ENCODE measurements at places on chromosomes 5 and 9. TPM values are rescaled to one million over a fixed set of nuclear protein-coding genes. Genes with fewer than 3 reads are reported as not detected.

DNA sequence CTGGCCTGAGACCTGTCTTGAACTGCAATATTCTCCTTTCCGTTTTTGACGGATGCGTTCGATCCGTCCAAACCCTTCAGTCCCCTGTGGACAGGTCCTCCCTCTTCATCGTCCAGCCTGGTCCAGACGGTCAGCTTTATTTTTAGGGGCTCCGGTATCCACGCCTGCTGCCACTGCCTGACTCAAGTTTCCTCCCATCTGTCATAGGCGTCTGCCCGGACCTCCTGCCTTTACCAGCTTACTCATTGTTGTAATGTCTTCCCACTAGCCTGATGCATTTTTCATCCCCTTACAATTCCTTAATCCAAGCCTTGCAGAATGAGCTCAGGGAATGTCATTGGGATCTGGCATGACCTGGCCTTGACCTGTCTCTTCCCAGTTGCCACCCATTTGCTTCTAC is 145.8 kb downstream of the TENT4A start:
- H3K36me3 ChIP-seq, result no peaks in the 10 kb centered on the region
- no peak overlapping the region for H3K27ac ChIP-seq
- no peaks in the 10 kb centered on the region for H3K27me3 ChIP-seq

Gene PRELID2
- not detected for total RNA-seq

DNA sequence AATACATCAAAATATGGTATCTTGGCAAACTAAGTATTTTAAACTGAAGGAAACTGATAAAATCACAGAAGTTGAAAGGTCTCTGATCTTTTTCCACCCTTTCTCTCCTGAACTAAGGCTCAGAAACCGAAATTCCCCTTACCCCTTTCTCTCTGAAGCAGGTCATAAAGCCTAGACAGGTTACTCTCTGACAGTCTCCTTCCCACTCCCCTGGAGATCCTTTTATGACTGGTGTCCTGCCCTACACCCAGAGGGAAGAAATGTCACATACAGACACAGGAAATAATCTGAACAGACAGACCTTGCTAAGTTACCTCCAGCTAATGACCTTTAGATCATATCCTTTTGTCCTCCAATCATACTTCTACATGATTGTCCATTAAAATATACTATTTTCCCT is 127.4 kb downstream of the HCN1 start:
- DNase-seq, result no peak
- H3K27ac ChIP-seq, result no peak overlapping the region

- H3K4me3 ChIP-seq, result no peak overlapping the region
- H3K27ac ChIP-seq, result no peak overlapping the region
- no peaks in the 10 kb centered on the region for H3K4me1 ChIP-seq
- H3K27me3 ChIP-seq, result peaks cover 5% of the 10 kb centered on the region
Measured at GRCh38 chr5:148776780-148777179, 49.6 kb upstream of the ADRB2 start.
